ENCODE measurements at places on chromosomes 2 and 18.

- no peak for DNase-seq
These were observed 12.3 kb upstream of the GPR17 start for GRCh38 chr2:127633556-127634065.

DNA sequence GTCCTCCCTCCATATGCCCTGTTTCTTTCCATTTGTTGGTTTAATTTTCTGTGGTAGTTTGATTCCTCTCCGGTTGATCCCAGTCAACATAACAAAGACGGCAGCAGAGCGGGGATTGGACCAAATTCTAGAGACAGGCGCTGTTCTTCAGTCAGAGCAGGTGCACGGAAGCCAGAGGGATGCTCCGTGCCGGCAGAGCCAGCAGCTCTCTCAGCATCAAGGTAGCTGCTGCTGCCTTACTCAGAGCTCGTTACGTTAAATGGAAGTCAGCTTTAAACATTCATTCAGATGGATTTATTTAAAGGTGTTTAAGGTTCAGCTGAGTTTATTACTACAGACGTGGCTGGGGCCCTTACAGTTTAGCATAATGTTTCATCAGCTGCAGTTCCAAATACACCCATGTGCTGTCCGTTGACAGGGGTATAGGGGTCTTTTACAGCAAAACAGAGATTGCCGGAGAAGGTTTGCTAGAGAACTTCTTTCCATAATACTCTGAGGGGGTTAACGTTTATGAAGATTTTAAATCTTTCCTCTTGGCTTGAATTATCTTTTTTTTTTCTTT lies 497.2 kb upstream of the PIK3C3 start:
- no peak for DNase-seq

- no peak for DNase-seq
These were observed 30.1 kb downstream of the TGIF1 start for GRCh38 chr18:3479978-3480509.

DNA sequence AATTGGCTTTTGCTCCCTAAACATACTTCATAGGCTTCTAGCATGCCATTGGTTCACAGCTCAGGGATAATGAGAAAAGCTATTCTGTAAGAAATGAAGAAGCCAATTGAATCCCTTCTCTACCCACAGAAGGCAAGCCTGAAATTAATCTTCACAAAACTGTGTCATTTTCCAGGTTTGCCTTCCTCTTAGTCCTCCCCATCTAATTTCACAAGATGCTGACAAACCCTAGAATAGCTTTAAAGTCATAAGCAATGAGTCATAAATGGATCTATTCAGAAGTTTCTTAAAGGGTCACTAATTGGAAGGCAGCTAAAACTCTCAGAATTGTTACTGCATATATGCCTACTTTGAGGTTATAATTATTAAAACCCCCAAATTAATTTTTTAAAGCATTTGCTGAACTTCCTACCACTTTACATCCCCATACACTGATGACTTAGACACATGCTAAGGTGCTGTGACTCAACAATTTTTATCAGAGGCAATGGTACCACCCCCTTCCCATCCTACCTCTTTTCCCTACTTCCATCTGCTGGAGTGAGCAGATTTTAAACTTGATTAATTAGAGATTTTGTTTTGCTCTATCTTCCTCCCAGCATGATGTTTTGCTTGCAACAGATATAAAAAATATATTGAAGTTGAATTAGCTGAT lies 51.3 kb upstream of the NABP1 start:
- DNase-seq, result no peak

DNA sequence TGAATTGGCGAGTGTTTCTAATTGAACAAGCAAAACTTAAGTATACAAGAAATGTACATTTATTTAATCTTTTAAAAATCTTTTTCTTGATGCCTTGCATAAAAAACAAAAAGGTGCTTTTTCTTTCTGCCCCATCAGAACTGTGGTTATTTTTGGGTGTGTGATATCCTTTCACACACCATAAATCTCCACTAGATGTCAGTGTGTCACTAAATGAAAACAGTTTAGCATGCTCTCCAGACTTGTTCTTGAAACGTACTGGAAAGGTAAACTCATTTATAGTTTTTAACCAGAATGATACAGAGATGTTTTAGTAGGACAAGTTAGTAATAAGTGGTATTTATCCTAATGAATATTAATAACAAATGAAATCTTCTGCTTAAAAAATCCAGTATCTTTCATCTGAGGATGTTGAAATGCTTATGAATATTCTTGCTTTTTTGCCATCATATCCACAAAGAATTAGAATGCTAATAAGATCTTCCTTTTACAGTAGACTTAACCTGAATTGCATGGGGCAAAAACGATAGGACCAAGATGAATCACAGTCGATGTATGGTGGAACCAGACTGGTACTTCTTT lies 96.8 kb downstream of the UBE2E3 start:
- peak; percentile 16 for DNase-seq

GRCh38 chr2:71045865-71046548 lies 22.4 kb upstream of the NAGK start:
- DNase-seq, result no peak

- no peak for DNase-seq
These were observed 87.7 kb upstream of the LYPD1 start for GRCh38 chr2:132757676-132758075.

GRCh38 chr2:47052847-47053246 lies 102.3 kb downstream of the STPG4 start:
- DNase-seq, result no peak
